ENCODE measurements at places on chromosomes 7 and 10. TPM values are rescaled to one million over a fixed set of nuclear protein-coding genes. Genes with fewer than 3 reads are reported as not detected.
A peak's percentile ranks its signal among the peaks of the same experiment; 100 is the strongest.

Gene FAM107B
- 34.8 TPM for total RNA-seq

Gene FKBP6
- total RNA-seq, result not detected

Gene CDH23
- total RNA-seq, result 16.6 TPM

DNA sequence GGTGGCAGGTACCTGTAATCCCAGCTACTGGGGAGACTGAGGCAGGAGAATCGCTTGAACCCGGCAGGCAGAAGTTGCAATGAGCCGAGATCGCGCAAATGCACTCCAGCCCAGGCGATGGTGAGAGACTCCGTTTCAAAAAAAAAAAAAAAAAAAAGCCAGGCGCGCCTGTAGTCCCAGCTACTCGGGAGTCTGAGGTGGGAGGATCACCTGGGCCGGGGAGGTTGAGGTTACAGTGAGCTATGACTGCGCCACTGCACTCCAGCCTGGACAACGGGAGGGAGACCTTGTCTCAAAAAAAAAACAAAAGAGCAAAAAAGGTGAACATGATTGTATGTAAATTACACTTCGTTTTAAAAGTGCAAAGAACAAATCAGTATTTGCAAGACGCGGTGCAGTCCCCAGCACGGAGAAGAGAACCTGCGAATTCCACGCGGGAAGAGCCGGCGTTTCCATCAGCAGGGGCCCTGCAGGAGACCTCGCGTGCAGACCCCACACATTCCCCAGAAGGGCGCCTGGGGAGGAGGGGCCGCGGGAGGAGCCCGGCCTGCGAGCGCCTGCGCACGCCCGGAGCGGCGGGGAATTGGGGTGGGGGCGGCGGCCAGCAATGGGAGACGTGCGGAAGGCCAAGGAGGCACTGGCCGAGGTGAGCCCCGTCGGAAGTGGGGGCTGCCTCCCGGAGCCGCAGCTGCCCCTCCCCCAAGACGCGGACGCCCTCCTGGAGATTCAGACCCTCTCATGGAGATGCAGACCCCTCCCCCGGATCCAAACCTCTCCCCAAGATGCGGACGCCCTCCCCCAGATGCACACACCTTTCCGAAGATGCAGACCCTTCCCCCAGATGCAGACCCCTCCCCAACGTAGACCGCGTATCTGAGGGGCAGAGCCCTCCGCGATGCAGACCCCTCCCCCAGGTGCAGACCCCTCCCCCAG is 16.7 kb upstream of the SUN1 start:
- no peak for DNase-seq

DNA sequence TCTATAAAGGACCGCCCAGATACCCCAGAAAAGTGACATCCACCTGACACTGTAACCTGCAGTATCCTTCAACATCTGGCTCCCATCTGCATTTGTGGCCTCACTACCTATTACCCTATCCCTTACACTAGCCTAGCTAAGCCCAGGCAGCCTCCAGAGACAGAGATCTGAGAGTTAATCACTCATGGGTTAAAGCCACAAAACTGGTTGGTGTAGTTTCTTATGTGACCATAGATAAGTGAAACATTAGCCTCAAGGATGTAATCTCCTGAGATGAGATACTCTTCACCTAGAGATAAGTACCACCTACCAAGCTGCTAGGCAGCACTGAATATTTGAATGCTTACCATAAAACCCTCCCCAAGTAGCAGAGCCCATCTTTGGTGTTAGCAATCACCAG is 35.4 kb downstream of the CTTNBP2 start:
- DNase-seq, result no peak

DNA sequence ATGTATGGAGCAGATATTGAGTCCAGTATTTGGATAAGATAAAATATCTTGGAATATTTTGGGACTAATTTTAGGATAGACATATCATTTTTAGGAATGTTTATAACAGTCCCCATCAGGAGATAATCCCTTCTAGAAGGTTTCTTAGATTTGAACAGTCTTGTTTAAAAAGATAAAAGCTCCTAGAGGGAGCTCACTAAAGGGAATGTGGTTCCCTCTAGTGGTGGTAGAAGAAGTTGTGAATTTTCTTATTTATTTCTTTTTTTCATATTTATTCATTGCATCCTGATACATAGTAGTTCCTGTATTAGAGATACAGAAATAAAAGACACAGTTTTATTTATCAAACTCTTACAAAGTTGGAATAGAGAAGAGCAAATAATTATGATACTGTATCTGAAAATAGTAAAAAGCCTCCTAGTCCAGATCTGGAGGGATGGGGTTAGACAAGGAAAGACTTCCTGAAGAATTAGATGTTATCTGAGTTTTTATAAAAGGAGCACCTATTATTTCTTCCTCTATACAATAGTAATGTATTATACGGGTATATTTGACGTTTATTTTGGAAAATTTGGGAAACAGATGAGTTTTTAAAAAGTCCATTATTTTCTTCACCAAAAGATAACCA is 24.5 kb upstream of the KLF14 start:
- DNase-seq, result no peak

GRCh38 chr10:107686095-107686494 is 521.6 kb upstream of the SORCS1 start:
- DNase-seq, result peak; percentile 66

GRCh38 chr10:113610631-113611601 is 52.9 kb downstream of the NRAP start:
- DNase-seq, result no peak

DNA sequence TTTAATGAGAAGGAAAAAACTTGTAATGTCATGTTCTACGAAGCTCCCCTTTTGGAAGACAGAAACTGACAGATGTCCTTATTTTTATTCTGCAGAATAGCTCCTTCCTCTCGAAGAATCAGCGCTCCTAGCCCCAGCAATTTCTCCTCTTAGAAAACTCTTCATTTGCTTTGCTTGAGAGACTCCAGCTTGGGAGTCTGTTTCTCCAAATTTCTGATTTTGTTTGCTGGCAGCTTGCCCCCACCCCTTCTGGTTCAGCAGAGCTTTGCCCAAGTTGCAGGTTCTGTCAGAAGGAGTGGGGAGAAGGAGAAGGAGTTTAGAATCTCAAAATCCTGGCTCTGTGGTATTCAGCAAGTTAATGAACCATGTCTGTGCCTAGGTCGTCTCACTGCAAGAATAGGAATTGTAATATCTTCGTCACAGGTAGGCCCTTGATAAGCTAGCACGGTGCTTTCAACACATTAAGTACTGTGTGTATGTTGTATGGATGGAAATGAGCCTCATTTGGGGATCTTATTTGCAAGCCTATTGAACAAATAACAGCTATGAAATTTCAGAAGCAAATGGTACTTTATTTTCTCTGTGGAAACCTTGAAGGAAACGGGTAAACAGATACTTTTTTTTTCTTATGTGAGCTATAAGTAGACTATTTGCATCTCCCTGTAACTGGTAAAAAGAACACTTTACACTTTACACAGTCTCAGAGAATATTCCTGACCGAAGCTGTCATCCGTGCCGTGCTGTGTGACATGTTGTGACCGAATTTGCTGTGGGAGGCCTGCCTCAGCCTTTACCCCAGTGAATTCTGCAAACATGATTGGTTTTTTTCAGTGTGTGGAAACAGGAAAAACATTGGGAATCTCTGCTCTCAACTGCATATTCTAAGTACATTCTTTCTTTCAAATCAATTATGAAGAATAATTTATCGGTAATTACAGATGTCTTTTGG is 290.9 kb downstream of the CAMK1D start:
- no peak for DNase-seq

- DNase-seq, result peak; percentile 90
Measured at GRCh38 chr7:158587162-158588084, at the start of gene PTPRN2. Gene PTPRN2 (minus strand): TSS chr7:158587823.

- no peak for DNase-seq
Measured at GRCh38 chr7:82284936-82285519, 158.5 kb downstream of the CACNA2D1 start.

Measured in aorta (tissue), 5 donors.